ENCODE measurements at places on chromosomes 5 and 9. TPM values are rescaled to one million over a fixed set of nuclear protein-coding genes. Genes with fewer than 3 reads are reported as not detected.

GRM6 gene
- total RNA-seq: not detected

AIF1L gene
- 16.5 TPM for total RNA-seq

SPATA31A3 gene
- total RNA-seq: not detected

NIM1K gene
- 4.2 TPM for total RNA-seq

ANXA2R gene
- total RNA-seq: 5.2 TPM

VCAN gene
- total RNA-seq: 276 TPM

FBP1 gene
- total RNA-seq: 17.1 TPM

IFNA13 gene
- total RNA-seq: not detected

CCDC183 gene
- 1.6 TPM for total RNA-seq

GPRIN1 gene
- 1.1 TPM for total RNA-seq

SMARCA2 gene
- total RNA-seq: 196 TPM

CTNND2 gene
- 2.2 TPM for total RNA-seq

PITX1 gene
- total RNA-seq: 0.43 TPM

URM1 gene
- total RNA-seq: 67.2 TPM

CCDC192 gene
- total RNA-seq: 0.40 TPM

ARID3C gene
- total RNA-seq: not detected

FCN2 gene
- total RNA-seq: not detected

PPP3R2 gene
- total RNA-seq: not detected

ERAP2 gene
- 4.9 TPM for total RNA-seq

HTR1A gene
- total RNA-seq: not detected

HRH2 gene
- 8.4 TPM for total RNA-seq

FAXDC2 gene
- total RNA-seq: 37.5 TPM

GABRP gene
- 1.5 TPM for total RNA-seq

INIP gene
- 25.8 TPM for total RNA-seq

SMIM15 gene
- total RNA-seq: 32.5 TPM

SH3RF2 gene
- total RNA-seq: 14.3 TPM

TSPAN17 gene
- 37.4 TPM for total RNA-seq

FBLL1 gene
- total RNA-seq: 1.1 TPM

DNAH5 gene
- total RNA-seq: 29.7 TPM

GALNT12 gene
- 35.0 TPM for total RNA-seq

GAS1 gene
- total RNA-seq: 21.2 TPM

GABRA6 gene
- not detected for total RNA-seq

PCDHB11 gene
- total RNA-seq: 9.6 TPM

BRINP1 gene
- 0.14 TPM for total RNA-seq

PROB1 gene
- total RNA-seq: 2.2 TPM

All from lung (tissue), 17 donors.